ENCODE measurements at places on chromosomes 11 and 22.

- DNase-seq = no peak
Observed at GRCh38 chr22:23803001-23803819, 16.4 kb downstream of the SMARCB1 start.

GRCh38 chr11:131748151-131749050, 378.0 kb downstream of the NTM start:
- DNase-seq = peak; percentile 27

DNA sequence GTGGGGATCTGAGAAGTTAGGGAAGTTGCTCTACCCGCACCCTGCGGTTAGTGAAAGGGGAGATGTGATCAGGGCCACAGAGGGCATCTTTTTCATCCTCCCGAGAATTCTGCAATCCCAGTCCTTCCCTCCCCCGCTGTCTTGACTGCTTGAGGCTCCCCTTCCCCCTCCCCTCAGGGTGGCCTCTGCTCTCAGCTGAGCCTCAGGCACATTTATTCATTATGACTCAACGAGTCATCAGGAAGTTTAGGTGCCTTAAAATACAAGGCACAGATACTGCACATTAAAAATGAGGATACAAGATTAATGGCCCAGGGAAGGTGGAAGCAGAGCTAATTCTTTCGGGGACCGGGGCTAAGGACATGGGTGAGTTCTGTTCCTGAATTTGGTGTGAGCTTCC, 104.0 kb downstream of the CACNA1I start:
- no peak for DNase-seq

GRCh38 chr11:104614117-104614680, 284.1 kb downstream of the CASP12 start:
- DNase-seq = no peak

DNA sequence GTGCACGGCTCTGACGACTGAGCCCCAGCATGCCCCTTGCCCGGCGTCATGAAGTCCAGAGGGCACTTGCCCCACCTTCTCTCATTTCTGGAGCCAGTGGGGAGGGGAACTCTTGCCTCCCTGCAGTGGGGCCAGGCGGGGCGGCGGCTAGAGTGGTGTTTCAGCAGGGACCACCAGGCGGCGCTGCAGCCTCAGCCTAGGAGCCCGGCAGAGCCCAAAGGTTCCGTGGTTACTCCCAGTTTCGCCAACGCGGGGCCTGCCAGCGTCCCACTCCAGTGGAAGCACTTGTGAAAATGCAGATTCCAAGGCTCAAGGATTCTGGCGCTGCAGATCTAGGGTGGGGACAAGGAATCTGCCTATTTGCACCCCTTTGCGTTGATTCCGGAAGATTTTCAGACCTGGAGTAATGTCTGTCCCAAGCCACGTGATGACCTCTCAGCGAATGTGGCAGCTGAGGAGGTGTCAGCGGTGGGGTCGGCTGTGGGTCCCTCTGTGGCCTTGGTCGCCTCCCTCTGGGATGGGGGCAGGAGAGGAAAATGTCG, 55.7 kb downstream of the CD82 start:
- DNase-seq = peak; percentile 96

DNA sequence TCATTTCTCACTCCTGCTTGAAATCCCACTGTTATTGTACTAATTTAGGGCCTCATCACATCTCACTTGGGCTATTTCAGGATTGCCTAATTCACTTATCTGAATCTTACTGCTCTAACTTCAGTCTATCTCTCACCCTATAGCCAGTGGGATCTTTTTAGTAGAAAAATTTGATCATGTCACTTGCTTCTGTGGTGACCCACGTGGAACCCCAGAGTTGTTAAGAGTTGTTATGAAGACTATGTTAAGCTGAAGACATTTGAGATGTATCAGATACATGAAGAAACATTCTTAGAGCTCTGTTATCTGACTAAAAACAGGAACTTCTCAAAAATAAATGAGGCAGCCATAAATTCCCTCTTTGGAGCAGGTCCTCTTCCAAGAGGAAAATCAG, 1375.6 kb upstream of the TENM4 start:
- no peak for DNase-seq

DNA sequence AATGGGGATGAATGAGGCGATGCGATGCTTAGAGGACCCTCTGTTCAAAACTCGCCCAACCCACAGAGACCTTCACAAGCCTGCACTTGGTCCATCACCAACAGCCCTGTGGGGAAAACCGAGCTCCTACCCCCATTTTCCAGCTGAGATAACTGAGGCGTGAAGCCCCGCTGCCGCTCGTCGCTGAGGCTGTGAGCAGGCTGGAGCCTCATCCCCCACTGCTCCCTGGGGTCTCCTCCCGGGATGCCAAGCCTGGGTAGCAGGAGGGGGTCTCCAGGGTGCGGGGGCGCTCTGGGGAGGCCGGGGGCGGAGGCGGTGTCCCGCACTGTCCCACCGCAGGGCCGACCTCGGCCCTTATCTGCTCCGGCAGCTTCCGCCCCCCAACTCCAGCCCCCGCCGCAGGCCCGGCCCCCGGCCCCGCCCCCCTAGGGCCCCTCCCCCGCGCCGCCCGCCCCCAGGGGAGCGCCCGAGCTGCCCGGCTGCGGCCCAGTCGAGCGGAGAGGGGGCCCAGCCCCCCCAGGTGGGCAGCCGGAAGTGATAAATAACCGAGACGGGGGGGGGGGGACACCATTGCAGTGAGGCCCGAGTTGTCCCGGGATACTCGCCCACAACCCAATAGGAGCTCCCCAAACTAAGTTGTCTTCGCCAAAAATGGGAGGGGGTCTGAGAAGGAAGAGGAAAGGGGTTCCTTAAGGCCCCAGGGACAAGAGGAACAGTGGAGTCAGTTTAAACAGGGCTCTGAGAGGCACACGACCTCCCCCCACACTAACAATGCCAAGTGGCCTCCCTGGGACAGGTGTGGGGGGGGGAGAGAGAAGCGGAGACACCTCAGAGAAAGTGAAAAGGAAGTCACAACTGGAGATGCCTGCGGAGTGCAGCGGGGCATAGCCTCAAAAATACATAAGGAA, 8.3 kb upstream of the SLC39A13 start:
- DNase-seq = no peak

DNA sequence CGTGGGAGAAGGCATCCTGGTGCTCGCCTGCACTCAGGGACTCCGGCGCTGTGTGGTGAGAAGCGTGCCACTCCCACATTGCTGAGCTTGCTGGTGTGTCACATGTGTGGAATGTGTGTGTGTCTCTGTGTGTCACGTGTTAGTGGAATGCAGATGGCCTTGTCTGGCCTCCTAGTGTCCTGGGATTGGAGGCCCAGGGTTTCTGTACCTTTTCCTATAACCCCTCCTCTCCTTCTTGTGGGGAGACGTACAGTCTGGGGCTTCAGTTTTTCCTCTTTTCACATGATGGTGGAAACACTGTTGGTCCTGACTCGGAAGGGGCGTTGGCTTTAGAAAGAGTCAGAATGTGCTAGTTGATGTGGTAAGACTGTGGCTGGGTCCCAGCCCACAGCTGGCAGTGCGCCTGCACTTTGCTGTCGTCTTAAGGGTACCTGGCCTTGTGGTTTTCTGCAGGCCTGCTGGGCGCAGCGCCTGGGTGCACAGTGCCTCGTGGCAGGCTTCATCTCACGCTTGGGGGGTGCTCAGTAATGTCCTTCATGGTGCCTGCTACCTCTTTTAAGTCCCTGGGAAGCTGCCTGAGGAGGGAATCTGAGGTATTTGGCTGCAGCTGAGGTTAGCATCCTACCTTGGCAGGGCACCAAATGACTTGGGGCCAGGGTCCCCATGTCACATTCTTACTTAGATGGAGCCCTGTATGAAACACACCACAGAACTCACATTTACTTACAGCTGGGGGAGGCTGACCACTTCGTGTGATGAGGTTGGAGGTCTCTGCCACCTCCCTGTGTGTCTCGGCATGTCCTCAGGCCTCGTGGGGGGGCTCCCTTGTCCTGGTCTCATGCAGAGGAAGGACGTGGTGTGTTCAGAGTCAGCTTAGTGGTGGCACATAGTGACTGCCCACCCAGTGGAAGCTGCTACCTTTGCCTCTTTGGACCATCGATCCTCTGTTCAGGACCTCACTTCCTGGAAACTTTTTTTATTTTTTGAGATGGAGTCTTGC, 61.9 kb downstream of the MED15 start:
- DNase-seq = peak; percentile 82

- no peak for DNase-seq
Observed at GRCh38 chr11:131530407-131530806, 160.0 kb downstream of the NTM start.

DNA sequence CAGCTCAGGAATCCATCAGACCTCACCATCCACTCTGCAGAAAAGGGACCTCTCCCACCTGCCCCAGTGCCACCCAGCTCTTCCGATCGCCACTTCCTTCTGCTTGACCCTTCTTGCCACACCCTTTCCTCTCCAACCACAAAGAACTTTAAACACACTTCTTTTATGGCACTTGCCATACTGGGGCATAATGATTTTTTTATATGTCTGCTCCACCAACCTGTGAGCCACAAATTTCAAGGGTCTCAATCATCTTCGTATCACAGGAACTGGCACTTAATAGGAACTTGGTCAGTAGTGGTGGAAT, 11.7 kb upstream of the MYH9 start:
- DNase-seq = no peak

DNA sequence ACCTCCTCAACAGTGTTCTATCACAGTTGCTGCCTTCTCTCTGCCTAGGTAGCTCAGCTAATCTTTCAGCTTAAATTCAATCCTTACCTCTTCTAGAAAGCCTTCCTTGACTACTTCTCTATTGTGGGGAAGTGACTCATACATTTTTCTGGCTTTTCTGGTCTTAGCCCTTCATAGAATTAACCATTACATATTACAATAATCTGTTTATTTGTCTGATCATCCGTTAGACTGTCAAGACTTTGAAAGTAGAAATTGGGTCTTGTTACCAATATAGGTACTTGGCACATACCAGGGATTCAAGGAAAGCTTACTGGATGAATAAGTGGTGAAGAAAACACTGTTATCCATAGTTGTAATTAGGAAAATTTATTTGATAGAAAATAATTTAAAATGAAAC, 89.6 kb downstream of the FANCF start:
- no peak for DNase-seq

DNA sequence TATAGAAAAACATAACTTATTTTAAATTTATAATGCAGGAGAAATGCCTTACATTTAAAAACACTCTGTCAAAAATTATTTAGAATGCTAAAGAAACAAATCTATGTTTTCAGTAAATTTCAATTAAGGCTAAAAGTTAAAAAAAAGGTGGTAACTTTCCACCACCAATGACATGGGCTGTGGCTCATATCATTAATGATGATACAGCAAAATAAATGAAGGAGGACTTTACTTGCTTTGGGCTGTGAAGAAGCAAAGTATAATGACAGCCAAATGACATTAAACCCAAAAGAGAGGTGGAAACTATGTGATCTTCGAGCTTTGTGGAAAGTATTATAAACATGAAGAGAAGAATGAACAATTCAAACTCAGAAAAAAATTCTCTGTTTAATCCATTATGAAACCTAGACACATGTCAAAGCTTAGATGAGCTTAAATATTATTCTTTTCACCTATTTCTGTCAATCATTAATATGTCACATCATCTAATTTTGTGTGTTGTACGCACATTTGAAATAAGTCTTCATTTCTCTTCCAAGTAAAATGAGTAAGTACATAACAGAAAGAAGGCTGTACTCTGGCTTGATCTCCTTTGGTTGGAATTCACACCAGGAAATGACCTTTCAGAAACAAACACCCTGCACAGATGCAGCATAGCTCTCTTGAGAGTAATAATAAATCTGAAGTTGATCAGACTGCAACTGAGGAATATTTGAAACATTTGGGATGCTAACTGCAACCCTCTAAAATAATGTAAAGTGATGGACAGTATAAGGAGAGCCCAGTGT, 265.8 kb downstream of the TTC28 start:
- DNase-seq = no peak
